DND-41 (cell line): ENCODE measurements at places on chromosomes 12 and 14.

- no peak for DNase-seq
Observed at GRCh38 chr14:23423657-23424056, 11.8 kb downstream of the MYH7 start.

DNA sequence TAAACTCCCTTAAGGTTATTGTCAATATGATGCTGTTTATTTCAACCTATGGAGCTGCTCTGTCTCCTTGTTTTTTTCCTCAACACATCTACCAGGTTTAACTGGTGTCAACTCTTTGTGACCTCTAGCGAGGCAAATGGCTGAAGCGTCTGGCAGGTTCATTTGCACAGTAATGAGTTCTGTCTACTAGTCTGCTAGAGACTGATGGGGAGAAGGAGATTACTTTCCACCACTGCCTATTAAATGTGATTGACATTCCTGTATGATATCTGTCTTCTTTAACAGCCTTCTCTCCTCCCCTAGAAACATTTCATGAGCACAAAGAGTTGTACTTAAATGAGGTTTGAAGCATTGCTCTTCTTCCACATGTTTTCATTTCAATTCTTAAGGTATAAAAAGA lies 253.7 kb downstream of the SLC6A15 start:
- no peak for DNase-seq

- DNase-seq = no peak
Observed at GRCh38 chr14:22491683-22492621, 97.1 kb downstream of the DAD1 start.

GRCh38 chr12:54032627-54033100 lies at the start of gene HOXC5:
Gene HOXC5 (plus strand): TSS chr12:54033050. CDS start chr12:54033123, 73 bp downstream.
- peak; percentile 77 for DNase-seq

- DNase-seq = no peak
Observed at GRCh38 chr12:12036901-12037300, 33.8 kb upstream of the BCL2L14 start.

GRCh38 chr12:20523658-20524057 lies 155.3 kb downstream of the PDE3A start:
- DNase-seq = no peak

DNA sequence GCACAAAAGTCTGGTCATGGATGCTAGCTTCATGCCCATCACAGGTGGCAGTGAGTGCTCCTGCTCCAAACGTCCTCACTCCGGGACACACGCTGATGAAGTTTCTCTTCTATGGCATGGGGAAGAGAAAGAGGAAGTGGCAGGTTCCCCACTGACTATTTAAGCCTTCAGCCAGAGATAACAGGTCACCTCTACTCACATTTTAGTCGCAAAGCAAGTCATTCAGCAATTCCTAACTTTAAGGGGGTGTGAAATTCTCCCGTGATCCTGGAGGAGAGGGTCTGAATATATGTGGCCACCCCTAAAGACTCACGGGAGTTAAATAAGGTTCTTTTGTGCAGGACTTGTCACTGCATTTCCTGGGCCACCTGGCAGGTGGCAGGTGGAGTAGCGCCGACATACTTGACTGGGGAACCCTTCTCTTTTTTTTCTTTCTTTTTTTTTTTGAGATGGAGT lies 18.8 kb upstream of the RCOR1 start:
- no peak for DNase-seq

- DNase-seq = no peak
Observed at GRCh38 chr12:110933326-110933974, 13.1 kb upstream of the MYL2 start.

DNA sequence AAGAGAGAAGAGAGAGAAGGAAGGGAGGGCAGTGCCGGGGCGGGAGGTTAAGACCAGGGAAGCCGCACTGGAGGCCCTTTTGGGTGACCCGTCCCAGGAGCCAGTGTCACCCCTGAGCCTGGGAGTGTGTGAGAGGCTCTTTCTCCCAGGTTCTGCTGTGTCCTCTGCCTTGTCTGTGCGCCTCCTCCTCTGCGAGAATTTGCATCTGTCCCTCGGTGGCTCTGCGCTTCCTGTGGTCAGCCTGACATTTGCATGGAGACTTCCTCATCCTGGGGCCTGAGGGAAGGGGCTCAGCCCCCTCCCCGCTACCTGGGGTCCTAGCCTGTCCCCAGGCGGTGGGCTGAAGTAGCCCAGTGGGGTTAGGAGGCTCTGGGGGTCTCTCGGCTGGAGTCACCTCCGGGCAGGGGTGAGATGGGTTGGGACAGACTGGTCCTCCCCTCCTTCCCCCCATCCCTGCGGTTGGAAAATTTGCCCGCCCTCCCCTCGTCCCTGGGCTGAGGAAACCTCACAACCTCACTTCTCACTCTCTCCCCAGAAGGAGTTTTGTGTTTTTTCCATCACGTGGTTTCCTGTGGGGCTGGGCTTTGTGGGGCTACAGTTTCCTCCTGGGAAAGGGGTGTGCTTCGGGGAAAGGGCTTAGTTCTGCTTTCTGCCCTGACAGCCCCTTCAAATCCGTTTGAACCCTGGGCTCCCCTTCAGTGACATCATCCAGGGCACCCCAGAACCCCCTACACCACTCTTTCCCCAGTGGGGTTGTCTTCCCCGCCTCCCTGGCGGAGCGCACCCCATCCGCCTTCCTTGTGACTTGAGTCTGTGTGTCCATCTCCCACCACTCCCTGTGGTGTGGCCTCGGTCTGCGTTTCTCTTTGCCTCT lies 2.5 kb downstream of the PTPN6 start:
- peak; percentile 81 for DNase-seq

GRCh38 chr14:74882103-74882920 lies 596 bp downstream of the DLST start:
- peak; percentile 58 for DNase-seq
